Activated CD8-positive, alpha-beta memory T cell treated with anti-CD3 and anti-CD28 coated beads for 1 hour (primary cell): ENCODE measurements at places on chromosomes 6 and 20.

DNA sequence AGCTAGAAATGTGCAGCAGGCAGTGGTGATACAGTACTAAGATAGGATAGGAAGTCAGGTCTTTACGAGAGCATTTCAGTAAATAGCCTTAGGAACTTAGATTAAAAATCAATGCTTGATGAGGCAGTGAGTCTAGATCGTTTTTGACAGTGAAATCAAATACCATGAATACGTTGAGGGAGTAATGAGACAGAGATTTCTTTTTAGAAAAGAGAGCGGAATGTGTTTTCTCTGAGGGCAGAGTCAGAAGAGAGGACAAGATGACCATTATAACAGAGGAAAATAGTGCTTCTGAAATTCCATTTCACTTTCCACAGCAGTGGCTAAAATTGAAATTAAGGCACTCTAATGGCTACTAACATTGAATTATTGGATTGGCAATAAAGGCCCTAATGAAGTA lies 339.6 kb downstream of the UTRN start:
- no peak for DNase-seq

GRCh38 chr6:54681267-54681666 lies 165.3 kb upstream of the FAM83B start:
- no peak for DNase-seq

DNA sequence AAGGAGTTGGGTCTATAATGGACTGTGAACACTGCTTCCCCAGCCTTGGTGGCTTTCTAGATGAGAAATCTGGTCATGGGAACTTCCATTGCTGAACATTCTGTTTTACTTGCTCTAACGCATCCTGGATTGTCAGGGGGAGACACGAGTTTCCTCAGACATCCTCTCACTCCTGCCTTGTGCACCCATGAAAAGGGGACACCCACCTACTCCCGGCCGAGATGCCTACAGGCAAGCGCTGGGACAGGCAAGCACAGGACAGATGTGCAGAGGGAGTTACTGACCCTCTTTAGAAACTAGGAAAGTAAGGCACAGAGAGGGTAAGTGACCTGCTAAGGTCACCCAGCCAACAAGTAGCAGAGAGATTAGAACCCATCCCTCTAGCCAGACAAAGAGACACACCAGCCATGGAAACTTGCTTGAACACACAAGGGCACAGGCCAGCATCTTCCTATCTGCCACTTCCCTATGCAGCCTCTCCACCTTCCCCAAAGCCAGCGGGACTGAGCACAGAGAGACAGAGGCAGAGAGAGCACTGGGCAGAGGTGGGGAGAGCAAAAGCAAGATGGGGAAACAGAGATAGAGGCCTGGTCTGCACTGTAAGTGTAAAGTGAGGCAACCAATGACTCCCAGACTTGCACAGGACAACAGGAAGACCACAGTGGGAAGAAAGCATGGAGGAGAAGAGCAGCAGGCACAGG lies 845 bp upstream of the SFTA2 start:
- DNase-seq, result no peak

DNA sequence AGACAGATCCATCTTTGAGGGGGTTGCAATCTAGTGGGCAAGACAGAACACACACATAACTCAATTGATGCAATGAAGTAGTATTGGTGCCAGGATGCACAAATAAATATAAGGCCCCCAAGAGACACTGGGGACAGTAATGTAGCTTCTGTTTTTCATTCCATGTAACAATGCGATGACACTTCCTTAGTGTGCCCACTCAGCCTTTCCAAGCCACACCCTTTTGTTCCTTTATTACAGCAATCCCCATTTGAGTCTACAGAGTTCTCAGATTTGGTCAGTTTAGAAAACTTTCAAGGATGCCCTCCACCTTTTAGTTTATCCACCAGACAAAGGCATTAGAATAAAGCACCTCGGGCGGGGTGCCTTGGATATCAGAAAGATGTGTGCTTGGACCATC lies 15.5 kb downstream of the TGM3 start:
- no peak for DNase-seq

- DNase-seq, result no peak
Measured at GRCh38 chr6:146027586-146028251, 1.1 kb upstream of the GRM1 start.

DNA sequence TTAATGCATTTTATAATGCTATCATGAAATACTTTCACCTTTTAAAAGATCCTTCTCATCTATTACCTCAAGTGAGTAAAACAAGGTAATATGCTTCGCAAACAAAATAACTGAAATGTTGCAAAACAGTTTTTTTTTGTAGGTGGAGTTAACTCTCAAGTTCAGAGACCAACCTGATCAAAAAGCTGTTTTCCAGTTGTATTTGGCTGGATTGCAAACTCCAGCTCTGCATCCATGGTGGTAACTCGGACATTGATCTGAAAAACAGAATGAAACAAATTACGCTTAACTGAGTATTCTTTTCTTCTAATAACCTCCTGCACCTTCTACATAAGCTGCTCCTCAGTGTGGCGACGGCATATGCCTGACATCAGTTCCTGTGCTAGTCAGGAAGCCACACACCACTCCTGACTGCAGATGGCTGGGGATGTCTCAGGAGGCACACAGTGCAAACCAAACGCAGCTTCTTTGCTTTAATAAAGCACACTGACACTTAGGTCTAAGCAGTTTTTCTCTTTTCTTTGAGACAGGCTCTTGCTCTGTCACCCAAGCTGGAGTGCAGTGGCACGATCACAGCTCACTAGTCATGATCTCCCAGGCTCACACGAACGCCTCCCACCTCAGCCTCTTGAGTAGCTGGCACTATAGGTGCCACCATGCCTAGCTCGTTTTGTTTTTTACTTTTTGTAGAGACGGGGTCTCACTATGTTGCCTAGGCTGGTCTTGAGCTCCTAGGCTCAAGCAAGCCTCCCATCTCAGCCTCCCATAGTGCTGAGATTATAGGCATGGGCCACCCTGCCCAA lies 29.9 kb downstream of the EZR start:
- DNase-seq, result no peak

- DNase-seq, result no peak
Measured at GRCh38 chr6:22583927-22584326, 14.6 kb downstream of the HDGFL1 start.

DNA sequence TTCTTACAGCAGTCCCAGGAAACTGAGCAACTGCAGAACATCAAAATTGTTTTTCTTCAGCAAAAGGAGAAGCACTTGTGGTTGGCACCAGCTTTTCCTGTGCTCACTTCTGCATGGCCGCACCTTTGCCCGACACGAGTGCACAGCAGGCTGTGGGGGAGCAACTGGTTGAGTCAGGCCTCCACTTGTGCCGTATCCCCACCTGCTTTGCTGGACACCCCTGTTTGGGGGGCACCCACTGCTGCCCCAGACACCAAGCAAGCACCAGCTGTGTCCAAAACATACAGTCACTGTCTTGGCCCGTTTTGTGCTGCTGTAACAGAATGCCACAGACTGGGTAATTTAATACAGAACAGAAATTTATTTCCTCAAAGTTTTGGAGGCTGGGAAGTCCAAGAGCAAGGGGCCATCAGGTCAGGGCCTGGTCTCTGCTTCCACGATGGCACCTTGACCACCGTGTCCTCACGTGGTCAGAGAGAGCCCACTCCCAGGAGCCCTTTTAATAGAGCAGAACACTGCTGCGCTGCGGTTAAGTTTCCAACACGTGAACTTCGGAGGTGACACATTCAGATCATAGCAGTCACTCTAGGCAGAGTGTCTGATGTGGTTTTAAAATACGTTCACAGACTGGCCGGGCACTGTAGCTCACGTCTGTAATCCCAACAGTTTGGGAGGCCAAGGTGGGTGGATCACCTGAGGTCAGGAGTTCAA lies 8.7 kb upstream of the GMEB2 start:
- peak; percentile 47 for DNase-seq

GRCh38 chr6:138293428-138294395 lies 75.4 kb upstream of the PBOV1 start:
- no peak for DNase-seq

DNA sequence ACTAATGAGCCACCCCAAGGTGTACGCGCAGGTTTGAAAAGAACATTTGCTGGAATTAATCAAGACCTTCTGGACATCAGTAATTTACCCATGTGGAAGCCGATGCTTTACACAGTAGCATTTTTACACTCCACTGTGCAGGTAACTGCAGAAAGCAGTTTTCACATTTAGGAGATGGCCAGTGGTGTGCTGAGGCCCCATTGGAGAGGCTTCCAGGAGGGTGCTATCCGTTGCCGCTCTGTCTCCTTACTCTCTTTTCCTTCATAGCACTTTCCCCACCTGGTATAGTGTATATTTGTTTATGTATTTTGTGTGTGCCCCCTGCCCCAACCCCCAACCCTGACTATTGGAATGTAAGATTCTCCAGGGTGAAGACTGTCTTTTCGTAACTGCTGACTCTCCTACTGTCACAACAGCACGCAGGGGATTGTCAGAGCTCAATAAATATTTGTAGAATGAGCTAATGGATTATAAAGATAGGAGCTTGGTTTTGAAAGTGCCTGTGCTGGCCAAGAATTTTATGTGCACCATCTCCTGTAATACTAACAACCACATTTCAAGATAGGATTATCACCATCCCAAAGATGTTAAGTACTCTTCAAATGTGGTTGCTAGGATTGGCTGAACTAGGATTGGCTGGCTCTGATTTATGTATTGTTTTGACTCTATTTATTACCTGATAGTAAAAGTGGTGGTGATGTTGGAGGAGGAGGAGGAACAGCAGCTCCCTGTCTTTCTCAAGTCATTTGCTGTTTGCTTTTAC lies 74.0 kb upstream of the GLP1R start:
- DNase-seq, result no peak

- DNase-seq, result no peak
Measured at GRCh38 chr6:47669684-47670513, 28.5 kb upstream of the ADGRF4 start.

- DNase-seq, result no peak
Measured at GRCh38 chr6:161218222-161218621, 55.6 kb downstream of the AGPAT4 start.

GRCh38 chr6:109687271-109687761 lies 3.7 kb downstream of the AK9 start:
- no peak for DNase-seq

DNA sequence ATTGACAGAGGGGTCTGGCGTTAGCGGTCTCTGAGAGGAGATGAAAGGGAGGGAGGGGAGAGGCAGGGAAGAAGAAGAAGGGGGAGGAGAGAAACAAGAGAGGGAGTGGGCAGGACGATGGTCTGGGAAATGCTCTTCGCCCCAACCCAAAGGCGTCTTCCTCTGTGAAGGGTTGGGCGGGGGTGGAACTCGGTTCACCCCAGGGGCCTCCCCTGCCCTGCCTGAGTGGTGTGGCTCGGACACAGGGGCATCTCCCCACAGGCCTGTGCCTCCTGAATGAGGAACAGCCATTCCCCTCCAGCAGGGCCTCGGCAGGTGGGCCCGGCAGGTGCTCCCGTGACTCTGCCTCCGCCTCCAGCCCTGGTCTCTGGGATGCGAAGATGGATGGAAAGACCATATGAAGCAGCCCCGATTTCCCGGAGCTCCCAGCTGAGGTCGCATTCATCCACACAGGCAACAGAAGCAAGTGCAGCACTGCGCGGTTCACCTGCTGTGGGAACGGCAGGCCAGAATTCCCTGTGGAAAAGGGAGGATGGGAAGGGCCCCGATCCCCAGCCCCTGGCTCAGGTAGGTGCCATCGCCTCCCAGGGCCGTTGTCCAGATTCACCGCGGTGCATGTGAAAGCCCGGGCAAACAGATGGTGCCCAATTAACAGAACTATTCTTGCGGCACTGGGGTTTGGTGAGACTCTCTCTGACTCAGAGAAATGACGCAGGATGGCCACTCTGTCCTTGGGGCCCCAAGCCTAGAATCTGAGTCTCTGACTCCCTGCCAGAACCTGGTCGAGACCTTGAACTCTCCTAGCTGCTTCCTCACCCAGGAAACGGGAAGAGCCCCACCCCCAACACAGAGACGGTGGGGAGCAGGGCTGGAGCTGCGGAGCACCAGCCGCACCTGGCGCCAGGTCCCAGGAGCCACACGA lies 29.4 kb upstream of the RPS6KA2 start:
- no peak for DNase-seq

DNA sequence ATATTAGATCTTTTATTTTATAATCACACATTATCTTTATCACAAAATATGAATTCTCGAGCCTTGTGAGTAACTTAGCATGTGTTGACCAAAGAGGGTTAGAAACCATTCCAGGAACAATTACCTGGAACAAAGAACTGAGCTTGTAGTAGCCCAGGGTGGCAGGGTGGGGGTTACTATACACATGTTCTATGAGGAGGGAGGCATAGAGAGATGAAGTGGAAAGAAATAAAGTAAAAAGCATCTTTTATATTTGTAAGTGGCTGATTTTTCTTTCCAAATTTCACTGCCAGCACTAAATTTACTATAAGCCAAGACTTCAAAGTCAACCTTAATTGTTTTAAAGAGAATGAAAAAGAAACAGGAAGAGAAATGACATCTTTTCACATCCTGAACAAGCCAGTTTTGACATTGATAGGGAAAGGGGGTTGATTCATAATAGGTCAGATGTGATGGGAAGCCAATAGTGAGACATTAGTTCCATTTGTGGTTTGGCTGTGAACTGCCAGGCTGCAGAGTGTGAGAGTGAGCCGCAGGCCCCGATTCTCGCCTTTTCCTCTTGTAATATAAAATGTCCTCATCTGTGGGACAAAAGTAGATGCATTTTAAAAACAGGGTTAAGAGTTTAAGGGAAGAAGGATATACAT lies 52.7 kb upstream of the MYB start:
- DNase-seq, result peak; percentile 7

GRCh38 chr6:5493806-5494205 lies 232.5 kb downstream of the FARS2 start:
- DNase-seq, result no peak

DNA sequence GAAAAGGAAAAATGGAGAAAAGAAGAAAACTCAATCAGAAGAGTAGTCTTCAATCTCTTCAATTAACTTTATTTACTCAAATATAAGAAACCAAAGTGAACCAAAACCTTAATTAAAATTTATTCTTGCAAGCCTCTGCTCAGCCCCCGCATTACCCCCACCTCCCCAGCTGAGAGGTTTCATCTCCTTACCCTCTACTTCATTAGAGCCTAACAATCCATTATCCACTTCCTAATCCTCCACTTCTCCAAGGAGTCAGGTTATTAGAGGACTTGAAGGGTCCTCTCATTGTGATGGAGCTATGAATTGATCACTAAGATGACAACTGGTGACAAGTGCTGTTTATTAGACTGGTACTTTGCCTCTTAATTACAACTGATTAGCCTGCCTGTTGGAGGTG lies 956.5 kb downstream of the TFAP2A start:
- DNase-seq, result no peak

DNA sequence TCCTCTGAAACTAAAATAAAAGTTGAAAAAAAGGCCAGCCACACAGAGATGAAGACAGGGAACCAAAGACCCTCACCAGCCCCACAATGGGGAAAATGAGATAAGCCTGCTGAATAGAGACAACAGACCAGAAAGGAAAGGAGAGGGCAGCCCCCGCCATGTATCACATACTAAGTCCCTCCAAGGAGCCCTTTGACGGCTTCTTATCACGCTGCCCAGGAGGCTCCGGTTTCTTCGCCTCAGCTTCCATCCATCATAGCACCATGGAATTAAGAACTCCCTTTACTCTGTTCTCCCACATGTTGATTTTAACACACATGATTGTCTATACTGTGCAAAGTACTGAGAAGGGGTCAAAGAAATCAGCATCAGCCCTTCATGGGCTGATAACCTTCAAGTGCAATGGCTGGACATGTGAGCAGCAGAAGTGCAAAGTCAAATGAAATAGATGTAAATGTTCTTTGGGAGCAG lies 54.9 kb downstream of the MAP3K5 start:
- DNase-seq, result no peak
